CD8-positive, alpha-beta T cell (primary cell): ENCODE measurements at places on chromosomes 4 and X. TPM values are rescaled to one million over a fixed set of nuclear protein-coding genes. Genes with fewer than 3 reads are reported as not detected.
A peak's percentile ranks its signal among the peaks of the same experiment; 100 is the strongest.

DNA sequence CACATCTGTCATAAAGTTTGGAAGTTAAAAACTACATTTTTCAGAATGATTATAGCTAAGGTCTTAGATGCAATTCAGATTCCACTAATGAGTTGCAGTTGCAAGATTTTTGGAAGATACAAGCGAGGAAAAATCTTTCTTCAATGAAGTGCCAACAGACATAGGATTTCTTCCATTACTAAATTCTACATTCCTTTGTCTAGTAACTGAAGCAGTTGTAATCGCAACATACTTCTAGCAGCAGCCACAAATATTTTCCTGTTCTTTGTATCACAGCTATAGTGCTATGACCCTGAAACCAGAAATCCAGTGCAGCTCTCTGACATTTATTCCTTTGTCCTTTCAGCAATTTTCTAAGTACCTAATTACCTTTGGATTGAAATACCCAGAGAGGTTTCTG, 225.2 kb upstream of the SLIT2 start:
- DNase-seq, result no peak

CITED1 gene
- not detected for total RNA-seq

DNA sequence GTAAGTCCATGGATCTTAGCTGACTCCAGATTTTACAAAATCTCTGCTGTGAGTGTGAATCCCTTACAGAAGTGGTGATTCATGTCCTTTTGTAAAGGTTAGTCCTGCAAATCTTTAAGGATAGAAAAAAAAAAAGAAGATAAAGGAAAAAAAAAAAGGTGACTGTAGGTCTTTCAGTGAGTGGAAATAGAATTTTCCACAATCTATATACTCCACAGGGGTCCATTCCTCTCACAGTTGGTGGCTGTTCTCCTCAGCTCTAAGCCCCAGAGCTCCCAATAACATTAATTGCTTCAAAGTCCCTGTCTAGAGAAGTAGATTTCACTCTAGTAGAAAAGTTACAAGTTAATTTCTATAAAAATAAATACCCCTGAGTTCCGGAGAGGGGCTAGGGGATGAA, 189.1 kb downstream of the NDST4 start:
- DNase-seq, result no peak

ADGRL3 gene
- not detected for total RNA-seq

DNA sequence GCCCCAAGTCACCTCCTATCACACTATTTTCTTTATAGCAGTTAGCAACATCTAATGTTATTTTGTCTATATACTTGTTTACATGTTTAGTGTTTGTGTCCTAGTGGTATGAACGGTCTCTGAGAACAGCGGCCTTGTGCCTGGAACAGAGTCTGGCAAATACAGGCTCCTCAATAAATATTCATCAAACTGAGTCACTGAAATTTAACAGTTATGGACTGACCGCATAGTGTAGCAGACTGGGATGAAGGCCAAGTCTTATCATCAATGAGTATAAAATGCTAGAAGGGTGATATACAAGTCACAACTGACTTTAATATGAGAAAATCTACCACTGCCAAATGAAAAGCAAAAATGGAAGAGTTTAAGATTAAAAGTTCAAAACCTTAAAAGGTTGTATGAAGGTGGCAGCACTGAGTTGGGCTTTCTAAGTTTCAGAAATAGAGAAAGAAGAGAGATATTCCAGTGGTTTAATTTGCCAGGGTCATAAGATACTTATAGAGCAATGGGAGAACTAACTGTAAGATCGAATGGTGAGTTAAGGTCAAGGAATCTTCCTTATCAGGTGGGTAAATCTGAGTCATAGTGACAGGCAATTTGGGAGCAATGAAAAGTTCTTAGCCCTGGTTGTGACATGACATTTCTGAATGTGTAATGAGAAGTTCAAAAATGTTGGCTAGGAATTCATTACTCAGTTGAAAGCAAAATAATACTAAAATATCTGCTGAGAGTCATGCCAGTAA, 34.9 kb downstream of the ELOVL6 start:
- no peak for DNase-seq

GRCh38 chr4:36785973-36786372, 458.6 kb upstream of the NWD2 start:
- DNase-seq, result no peak

GRCh38 chrX:100615005-100615404, 21.6 kb downstream of the TSPAN6 start:
- no peak for DNase-seq

GRCh38 chr4:26204249-26204825, 116.5 kb upstream of the RBPJ start:
- peak; percentile 61 for DNase-seq

- DNase-seq, result no peak
These were observed 201.6 kb downstream of the STIM2 start for GRCh38 chr4:27062256-27062655.

IL2RG gene
- 166 TPM for total RNA-seq

DNA sequence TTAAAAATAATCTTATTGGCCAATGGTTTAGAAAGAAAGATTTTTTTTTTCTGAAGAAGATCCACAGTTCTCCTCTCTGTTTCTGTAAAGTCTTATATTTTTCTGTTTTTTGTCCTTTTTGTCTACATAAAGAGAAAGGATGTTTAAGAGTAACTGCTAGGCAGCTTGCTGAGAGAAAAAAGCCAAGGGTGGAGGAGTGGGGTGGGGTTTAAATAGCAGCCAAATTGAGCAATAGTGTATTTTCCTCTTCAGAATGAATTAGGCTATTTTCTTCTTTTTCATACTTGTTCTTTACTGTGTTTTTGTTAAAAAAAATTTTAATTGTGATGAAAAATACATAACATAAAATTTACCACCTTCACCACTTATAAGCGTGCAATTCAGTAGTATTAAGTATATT, 224.6 kb downstream of the SOWAHB start:
- DNase-seq, result no peak

- DNase-seq, result no peak
These were observed 4.6 kb upstream of the TLR2 start for GRCh38 chr4:153679486-153679885.

KDR gene
- total RNA-seq, result not detected

GRCh38 chr4:113131621-113132020, 82.2 kb downstream of the ANK2 start:
- DNase-seq, result no peak

MFAP3L gene
- 1.4 TPM for total RNA-seq

AREG gene
- total RNA-seq, result 53.2 TPM

DNA sequence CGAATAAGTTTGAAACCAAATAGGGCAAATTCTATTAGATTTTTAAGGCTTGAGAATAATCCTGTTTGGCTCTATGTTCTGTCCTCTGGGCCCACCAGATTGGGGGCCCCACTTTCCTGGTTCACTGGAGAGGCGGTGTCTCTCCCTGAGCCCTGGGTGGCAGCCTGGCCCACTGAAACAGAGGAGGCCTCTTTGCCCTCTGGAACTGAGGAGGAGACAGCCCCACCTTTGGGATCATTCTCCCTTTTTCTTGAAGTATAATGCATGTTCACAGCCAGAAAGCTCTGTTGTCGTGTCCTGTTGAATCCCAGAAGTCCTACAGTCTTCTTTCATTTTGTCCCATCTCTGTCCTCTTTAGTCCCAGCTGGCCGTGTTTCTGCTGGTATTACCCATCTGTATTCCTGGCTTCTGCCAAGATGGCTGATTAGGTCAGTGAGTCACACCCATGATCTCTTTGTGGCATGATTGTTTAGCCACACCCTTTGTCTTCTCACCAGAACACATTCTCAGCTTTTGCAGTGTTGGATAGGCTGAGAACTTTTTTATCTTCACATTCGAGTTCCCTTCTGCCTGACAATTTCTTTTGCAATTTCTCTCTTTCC, 8.1 kb upstream of the TBC1D25 start:
- no peak for DNase-seq

EMCN gene
- not detected for total RNA-seq

SPANXB1 gene
- total RNA-seq, result not detected

- DNase-seq, result no peak
These were observed 233.4 kb downstream of the PPP4R3C start for GRCh38 chrX:27229721-27230120.

DACH2 gene
- total RNA-seq, result not detected

DNA sequence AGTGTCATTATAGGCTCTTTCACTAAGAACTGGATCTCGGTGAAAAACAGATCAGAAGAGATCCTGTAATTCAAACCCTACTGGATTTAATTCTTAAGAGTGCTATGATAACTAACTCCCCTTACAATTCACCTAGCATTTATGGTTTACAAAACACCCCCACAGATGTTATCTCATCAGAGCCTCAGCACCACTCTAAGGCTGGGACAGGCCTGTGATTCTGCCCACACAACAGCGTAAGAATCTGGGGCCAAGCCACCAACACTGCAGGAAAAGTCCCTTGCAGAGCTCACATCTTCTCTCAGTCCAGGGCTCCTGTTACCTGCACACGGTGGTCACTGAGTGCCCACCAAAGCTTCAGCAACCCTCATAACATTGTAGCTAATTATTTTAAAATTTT, 8.9 kb downstream of the MFAP3L start:
- DNase-seq, result no peak

DNA sequence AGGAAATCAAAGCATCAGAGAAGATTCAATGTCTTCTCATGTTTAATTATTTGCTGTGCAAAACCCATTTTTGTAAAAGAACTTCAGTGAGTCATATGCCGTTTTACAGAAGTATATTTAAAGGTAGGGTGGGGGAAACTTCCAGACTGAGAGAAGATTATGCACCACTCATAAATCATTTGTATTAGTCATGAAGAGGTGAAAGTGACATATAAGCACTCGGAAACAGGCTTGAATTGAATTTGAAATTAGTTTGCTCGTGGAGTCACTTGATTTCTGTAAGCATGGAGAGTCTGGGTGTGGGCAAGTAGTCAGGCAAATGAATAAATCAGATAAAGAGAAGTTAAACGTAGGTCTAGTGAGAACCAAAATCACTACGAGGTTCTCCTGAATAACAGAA, 335.1 kb downstream of the ANK2 start:
- no peak for DNase-seq

LEF1 gene
- 335 TPM for total RNA-seq

GRCh38 chr4:131159261-131159660, 1989.8 kb upstream of the PCDH10 start:
- no peak for DNase-seq

DNA sequence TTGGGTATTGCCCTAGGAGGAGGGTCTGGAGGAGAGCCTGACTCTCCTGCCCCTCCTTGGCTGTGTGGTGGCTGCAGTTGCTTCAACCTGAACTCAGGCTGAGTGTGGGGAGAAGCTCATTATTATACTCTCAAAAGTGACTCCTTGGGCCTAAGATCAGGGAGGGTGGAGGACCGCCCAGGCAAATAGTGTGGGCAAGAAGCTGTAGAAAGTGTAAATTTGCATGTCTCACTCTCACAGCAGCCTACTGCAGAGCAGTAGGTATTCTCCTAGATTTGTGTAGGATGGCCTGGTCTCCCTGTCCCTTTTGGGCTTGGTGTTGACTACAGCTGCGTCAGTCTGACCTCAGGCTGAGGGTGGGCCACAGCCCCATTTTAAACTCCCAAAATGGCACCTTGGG, 156.1 kb downstream of the ZNF330 start:
- DNase-seq, result no peak

- DNase-seq, result no peak
These were observed 121.0 kb upstream of the MYOZ2 start for GRCh38 chr4:119014658-119015057.

- DNase-seq, result no peak
These were observed 100.2 kb upstream of the USP38 start for GRCh38 chr4:143084566-143084965.

CDX4 gene
- not detected for total RNA-seq

MID1 gene
- total RNA-seq, result not detected

- no peak for DNase-seq
These were observed 108.0 kb downstream of the ZNF330 start for GRCh38 chr4:141328560-141329173.

GRCh38 chrX:103531002-103531401, 11.7 kb upstream of the RAB40A start:
- no peak for DNase-seq

DNA sequence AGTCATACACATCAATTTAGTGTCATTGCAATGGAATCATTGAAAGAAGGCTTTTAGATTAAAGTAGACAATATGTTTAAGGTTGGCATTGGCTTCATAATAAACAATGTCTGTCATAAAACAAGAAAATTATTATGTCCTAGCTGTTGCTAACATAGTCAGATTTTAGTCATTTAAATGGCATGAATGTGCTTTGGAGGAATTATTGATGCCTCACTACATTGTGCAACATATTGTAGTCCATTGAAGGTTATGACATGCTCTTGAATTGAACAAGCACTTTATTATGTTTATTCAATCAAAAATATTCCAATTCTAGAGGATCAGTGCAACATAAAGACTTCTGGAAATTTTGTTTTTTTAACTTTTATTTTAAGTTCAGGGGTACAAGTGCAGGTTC, 489.8 kb upstream of the AMOT start:
- no peak for DNase-seq

CXCL1 gene
- not detected for total RNA-seq

TLR8 gene
- total RNA-seq, result not detected

DNA sequence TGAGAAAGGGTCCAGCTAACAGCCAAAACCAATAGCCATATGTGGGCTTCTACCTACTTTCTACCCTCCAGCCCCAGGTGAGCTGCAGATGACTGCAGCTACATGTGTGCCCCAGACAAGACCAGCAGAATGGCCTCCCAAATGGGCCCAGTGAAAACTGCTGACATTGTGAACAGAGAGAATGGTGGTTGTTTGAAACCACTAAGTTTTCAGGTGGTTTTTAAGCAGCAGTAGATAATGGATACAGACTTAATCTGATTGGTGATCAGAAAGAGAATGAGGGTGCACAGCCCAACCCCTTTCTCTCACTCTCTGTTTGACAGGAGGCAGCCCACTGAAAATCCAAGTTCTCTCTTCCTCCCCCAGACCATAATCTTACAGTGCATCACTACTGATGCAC, 42.5 kb upstream of the BBS12 start:
- peak; percentile 6 for DNase-seq

DNA sequence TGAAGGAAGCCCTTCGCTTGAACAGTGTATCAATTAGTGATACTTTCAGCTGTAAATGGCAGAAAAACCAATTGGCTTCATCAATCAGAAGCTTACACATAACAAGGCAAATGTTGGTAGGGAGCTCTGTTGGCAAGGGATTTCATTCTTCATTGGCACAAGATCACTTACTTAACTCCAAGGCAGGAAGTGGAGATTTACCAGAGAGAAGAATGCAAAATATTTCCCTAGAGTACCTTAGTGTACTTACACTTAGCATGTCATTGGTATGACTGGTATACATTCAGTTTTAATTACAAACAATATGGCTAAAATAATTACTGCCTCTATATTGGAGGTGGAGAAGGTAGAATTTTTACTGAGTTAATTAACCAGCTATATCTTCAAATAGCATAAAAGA, 545.0 kb downstream of the GABRG1 start:
- no peak for DNase-seq

IGSF1 gene
- not detected for total RNA-seq

MAGEA6 gene
- not detected for total RNA-seq
